AG20443 (cell line): ENCODE measurements at places on chromosomes 2 and 18.
A peak's percentile ranks its signal among the peaks of the same experiment; 100 is the strongest.

DNA sequence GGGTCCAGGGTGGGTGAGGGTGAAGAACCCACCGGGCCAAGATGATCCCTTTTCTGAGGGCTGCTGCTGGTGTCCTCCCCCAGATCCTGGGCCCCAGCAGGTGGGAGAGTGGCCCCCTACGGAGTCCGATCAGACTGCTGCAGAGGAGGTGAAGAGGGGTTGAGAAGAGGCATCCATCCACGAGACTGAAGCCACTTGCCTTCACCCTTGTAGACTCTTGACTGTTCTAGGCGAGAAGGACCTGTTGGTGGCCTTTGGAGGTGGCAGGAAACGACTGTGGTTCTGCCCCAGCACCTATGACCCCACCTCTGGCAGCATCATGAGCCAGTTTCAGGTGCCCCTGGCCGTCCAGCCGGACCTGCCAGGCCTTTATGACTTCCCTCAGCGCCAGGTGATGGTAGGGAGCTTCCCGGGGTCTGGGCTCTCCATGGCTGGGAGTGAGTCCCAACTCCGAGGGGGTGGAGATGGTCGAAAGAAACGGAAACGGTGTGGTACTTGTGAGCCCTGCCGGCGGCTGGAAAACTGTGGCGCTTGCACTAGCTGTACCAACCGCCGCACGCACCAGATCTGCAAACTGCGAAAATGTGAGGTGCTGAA, 1.5 kb downstream of the TET3 start:
- no peak for DNase-seq

DNA sequence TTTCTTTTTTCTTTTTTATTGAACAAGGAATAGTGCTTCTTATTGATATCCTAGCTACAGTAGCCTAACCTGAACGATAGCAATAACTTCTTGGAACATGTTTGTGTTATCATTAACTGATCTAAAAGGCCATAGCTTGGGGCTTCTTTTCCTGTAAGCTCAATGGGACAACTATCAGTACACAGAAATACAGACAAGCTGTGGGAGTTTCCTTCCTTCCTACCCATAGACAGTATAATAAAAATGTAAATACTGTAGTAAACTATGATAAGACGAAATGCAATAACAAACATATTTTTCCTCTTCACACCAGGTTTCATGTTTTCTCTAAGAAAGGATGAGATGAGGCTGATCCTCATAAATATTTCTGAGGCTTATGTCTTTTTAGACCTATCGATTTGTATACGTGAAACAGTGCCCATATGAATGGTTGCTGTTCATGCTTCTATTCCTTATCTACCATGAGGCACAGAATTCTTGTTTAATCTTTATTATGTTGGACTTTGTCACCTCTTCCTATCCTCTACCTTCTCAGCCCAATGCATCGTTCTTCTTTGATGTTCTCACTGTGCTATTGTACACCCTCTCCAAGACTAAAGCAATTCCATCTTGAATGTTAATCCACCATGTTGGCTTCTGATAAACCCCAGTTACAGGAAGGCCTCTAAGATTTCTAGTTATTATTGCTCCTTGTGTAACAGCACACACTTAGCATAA, 361.4 kb downstream of the DCC start:
- DNase-seq: no peak

GRCh38 chr2:181578829-181579228, 78.1 kb downstream of the CERKL start:
- DNase-seq: no peak

- no peak for DNase-seq
Measured at GRCh38 chr2:190678444-190679162, 29.7 kb downstream of the NAB1 start.

- DNase-seq: peak; percentile 76
Measured at GRCh38 chr2:37570773-37571586, 100.5 kb downstream of the CDC42EP3 start.

GRCh38 chr2:237405006-237405559, 8.9 kb downstream of the COL6A3 start:
- no peak for DNase-seq

GRCh38 chr18:3205239-3205638, 14.5 kb downstream of the MYOM1 start:
- DNase-seq: no peak

- peak; percentile 39 for DNase-seq
Measured at GRCh38 chr18:13218368-13218991, at the start of gene LDLRAD4. Gene LDLRAD4, plus strand, starts transcription at chr18:13218760.

GRCh38 chr18:41687138-41687537, 267.9 kb upstream of the PIK3C3 start:
- no peak for DNase-seq

DNA sequence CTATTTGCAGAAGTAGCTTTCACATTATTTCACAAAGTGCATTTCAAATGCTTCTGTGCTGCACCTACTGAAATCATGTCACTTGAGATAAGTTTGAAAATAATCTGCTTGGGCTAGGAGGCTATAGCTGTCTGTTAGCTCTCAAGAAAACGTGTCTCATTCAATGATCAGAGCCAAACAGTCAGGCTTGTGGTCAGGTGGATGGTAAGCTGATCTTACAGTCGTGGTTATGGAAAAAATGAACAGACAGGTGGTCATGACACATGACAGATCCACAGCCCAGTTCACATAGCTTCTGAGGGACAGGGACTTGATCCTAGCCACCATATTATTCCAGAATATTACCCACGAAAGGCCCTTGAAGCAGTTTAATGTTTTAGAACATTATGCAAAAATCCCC, 26.5 kb upstream of the RFX8 start:
- no peak for DNase-seq

GRCh38 chr2:44655401-44655864, 286.1 kb upstream of the SIX3 start:
- no peak for DNase-seq

- DNase-seq: no peak
Measured at GRCh38 chr2:86621280-86621943, 2.3 kb downstream of the RNF103 start.

DNA sequence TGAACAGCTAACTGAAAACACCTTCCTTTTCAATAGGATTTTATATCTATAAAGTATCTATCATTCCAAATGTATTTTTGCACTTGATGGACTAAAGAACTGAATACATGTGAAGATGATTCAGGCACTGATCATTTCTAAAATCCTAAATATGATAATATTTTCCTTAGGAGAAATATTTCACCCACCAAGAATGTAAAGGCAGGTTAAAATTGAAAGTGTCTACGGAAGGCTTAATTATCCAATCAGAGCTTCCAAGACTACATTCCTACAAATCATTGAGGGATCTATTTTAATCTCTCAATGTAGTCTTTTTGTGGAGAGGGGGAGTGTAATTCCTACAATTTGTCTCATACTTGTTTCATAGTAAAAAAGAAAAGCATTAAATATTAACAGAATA, 3.6 kb downstream of the GALNT3 start:
- no peak for DNase-seq

- no peak for DNase-seq
Measured at GRCh38 chr18:41753826-41754225, 201.2 kb upstream of the PIK3C3 start.

DNA sequence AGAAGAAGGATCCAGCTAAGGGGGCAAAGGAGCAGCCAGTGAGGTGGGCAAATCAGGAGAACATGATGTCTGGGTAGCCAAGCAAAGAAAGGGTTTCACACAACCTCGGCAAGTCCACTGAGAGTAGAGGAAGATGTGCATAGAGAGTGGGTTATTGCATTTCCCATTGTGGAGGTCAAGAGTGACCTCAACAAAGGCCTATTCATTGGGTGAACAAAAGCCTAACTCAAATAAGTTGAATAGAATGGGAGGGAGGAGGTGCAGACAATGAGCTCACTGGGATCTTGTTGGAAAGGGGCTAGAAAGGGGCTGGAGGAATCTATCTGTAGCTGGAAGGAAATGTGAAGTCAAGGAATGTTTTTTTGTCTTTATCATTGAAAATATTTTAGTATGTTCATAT, 14.0 kb upstream of the PDCL3 start:
- DNase-seq: no peak

- peak; percentile 70 for DNase-seq
Measured at GRCh38 chr2:23566241-23567142, 181.5 kb downstream of the KLHL29 start.

GRCh38 chr2:26024260-26024659, 9.6 kb upstream of the RAB10 start:
- no peak for DNase-seq

DNA sequence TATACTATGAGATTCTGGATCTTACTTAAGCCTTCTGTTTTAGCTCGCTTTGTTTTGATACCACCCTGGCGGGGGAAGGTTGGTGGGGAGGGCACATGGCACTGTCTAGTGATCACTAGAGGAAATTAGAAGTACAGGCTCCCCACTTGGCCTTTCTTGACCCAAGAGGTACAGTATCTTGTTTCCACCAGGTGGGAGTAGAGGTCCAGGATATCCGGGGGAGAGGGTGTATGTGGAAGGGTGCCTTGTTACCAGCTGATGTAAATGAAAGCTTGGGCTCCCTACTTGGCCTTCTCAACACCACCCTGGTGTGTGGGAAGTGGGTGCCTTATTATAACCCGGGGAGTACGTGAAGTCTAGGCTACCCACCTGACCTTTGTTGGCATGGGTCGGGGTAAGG, 7.5 kb downstream of the GALNT1 start:
- no peak for DNase-seq

DNA sequence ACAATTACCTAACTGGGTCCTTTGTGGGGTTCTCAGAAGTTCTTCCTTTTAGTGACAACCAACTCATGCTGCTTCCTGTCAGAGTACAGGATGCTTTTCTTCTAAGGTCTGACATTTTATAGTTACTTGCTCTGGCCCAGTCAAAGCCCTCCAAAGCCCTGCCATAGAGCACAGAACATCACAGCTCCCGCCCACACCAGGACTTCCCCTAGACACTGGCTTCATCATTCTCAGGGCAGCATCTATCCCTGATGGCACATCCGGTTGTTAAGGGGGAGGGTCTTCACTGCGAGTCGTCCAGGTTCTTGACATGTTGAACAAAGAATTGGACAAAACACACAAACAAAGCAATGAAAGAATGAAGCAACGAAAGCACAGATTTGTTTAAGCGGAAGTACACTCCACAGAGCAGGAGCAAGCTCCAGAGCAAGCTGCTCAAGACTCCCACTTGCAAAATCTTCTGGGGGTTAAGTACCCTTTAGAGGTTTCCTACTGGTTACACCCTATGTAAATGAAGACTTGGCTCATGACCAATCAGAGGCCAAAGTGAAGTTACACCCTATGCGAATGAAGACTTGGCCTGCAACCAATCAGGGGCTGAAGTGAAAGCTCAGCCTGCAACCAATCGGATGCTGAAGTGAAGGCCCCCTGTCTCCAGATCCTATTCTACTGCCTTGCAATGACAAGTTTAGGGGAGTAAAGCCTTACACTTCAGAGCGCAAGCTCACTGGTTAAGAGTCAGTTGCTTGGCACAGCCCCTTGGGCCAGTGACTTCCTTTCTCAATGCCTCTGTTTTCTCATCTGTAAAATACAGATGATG, 79.0 kb downstream of the HDAC4 start:
- no peak for DNase-seq

- DNase-seq: no peak
Measured at GRCh38 chr2:85704038-85704437, 9.9 kb downstream of the GNLY start.

GRCh38 chr2:70835643-70836042, at the start of gene CD207:
Gene CD207, minus strand, starts transcription at chr2:70835816. Its CDS starts 40 bp downstream, at chr2:70835776.
- no peak for DNase-seq

DNA sequence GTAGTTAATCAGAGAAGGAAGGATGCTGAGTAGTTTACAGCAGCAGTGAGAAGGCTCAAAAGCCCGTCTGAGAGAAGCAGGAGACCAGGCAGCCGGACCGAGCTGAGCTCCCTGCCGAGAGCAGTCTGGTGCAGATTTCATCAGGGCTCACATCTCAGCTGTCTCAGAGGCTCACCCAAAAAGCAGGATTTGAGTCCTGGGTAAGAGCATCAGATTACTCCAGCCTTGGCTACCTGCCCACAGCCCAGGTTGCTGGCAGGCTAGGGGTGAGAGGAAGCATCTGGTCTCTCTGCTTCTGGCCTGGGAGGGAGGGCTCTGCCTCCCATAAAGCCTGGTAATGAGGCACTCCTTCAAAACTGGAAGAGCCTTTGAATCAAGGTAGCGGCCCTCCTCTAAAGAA, 140.5 kb downstream of the ST6GAL2 start:
- no peak for DNase-seq

DNA sequence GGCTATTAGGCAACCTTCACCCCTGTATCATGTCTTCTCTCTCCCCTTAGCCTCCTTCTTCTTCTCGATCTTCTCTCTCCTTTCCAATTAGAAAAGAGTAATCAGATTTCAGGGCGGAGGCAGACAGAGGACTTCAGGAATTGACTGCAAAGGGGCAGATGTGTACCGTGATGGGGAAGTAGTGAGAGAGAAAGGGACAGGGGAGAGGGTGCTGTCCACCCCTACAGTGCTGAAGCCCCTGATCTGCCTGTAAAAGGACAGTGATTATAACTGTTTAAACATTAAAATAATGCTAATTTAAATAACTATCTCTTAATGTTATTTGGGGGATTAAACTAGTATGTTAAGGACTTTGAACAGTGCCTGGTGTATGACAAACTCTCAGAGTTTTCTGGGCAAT, 178.5 kb downstream of the ACTR3 start:
- DNase-seq: peak; percentile 21

DNA sequence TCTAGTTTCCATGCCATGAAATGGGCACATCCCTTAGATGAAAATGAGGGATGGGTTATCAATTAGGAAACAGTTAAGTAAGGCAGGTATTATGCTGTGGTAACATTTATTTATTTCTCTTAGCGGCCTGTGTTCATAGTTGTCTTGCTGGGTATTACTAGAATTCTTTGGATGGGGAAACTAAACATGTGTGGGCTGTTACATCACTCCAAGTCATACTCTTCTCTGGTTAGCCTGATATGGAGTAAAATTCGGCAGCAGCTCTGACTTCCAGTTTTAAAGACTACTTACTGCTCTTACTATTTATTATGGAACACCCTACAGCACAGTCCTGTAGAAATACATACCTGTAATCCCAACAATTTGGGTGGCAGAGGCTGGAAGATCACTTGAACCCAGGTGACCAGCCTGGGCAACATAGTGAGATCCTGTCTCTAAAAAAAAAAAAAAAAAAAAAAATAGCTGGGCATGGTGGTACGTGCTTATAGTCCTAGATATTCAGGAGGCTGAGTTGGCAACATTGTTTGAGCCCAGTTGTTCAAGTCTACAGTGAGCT, 33.1 kb upstream of the RASGRP3 start:
- DNase-seq: peak; percentile 57

DNA sequence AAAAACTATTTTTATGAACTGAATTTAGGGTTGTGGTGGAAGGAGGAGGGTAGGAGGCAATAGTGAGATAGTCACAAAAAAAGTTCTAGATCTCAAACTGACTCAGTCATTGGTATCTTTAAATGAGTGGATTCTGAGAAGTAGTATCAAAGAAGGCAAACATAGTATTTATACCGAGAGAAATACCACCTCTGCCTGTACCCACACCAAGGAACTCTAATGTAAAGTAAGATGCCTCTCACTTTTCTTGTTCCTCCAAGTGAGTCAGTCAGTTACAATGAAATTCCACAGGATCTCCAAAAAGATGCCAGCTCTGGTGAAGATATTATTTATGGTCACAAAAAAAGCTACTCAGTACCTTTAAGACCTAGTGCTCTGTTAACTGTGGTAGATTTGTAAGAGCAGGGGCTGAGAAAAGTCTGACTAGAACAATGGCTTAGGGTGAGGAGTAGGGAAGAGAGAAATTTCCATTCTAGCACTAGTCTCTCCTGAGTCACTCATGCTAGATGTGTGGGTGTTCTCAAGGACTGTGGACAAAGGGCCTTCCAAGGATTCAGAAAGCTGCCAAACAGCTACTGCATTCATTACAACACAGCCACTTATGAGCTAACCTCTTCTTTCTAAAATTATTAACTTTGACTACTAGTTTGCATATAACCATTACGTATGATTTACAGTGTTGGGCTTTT, 36.3 kb downstream of the YWHAQ start:
- DNase-seq: peak; percentile 84
